ENCODE measurements at places on chromosomes 7 and 10.

GRCh38 chr10:105284476-105285215, 643.6 kb downstream of the SORCS3 start:
- no peaks in the 10 kb centered on the region for H3K27me3 ChIP-seq
- H3K27ac ChIP-seq = no peak overlapping the region
- no peaks in the 10 kb centered on the region for H3K4me1 ChIP-seq
- no peak for DNase-seq
- no peaks in the 10 kb centered on the region for H3K36me3 ChIP-seq

GRCh38 chr7:131364767-131365344, 37.2 kb downstream of the MKLN1 start:
- H3K27me3 ChIP-seq = no peaks in the 10 kb centered on the region
- no peak for DNase-seq

- H3K27me3 ChIP-seq = no peaks in the 10 kb centered on the region
- H3K27ac ChIP-seq = no peak overlapping the region
- DNase-seq = no peak
These were observed 813.3 kb upstream of the C7orf33 start for GRCh38 chr7:147777309-147777708.

- peak overlapping the region; percentile 5 for H3K27ac ChIP-seq
- H3K4me1 ChIP-seq = no peaks in the 10 kb centered on the region
- DNase-seq = no peak
- no peaks in the 10 kb centered on the region for H3K36me3 ChIP-seq
These were observed 56.6 kb downstream of the CHRM2 start for GRCh38 chr7:136925044-136925443.

DNA sequence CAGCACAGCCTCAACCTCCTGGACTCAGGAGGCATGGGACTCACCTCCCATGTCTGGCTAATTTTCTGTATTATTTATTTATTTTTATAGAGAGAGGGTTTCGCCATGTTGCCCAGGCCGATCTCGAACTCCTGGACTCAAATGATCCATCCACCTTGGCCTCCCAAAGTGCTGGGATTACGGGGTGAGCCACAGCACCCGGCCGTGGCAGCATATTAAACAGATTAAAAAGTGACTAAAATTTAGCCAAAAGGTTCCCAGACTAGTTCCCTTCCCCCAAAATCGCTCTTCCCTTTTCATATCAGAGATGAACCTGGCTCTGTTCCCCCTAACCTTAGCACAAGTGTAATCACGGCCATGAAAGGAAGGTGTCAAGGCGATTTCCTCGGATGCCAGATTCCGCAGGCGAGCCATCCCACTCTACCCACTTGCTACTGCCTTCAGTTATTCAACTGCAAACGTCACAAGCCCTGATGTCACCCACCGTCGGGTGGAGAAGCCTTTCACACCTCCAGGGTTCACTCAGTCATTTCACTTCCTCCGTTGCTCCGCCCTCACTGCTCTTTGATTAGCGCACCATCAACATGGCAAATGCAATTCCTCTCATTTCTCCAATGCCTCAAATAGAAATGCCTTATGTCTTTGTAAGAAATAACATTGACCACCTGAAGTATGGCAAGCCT, 104.7 kb upstream of the RHEB start:
- peaks cover 39% of the 10 kb centered on the region for H3K4me1 ChIP-seq
- H3K4me3 ChIP-seq = no peak overlapping the region
- no peak overlapping the region for H3K27ac ChIP-seq
- H3K27me3 ChIP-seq = no peaks in the 10 kb centered on the region

DNA sequence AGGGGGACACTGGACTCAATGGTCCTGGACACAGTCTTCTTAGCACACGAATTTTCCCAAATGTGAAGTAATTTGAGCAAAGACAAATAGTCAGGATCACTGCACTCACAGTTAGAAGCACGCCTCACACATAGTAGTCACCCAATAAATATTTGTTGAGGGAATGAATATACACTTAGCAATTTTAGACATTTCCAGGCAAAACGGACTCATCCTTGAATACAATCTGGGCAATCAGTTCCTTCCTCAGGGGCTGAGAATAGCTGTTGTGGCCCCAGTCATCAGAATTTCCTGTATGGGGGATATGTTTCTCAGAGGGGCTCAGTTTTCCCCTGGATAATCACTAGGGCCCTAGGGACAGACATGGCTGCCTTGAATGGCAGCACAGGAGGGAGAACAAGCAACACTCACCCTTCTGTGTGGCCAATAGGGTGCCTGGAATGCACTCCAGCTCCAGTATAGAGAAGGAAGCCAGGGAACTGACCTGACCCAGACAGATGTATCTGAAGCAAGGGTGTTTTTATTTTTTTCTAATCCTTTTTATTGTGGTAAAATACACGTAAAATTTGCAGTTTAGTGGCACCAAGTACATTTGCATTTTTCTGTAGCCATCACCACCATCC, 282.7 kb upstream of the ZNF32 start:
- peaks cover 12% of the 10 kb centered on the region for H3K4me1 ChIP-seq
- no peaks in the 10 kb centered on the region for H3K27me3 ChIP-seq
- no peaks in the 10 kb centered on the region for H3K36me3 ChIP-seq
- DNase-seq = no peak
- H3K27ac ChIP-seq = no peak overlapping the region

DNA sequence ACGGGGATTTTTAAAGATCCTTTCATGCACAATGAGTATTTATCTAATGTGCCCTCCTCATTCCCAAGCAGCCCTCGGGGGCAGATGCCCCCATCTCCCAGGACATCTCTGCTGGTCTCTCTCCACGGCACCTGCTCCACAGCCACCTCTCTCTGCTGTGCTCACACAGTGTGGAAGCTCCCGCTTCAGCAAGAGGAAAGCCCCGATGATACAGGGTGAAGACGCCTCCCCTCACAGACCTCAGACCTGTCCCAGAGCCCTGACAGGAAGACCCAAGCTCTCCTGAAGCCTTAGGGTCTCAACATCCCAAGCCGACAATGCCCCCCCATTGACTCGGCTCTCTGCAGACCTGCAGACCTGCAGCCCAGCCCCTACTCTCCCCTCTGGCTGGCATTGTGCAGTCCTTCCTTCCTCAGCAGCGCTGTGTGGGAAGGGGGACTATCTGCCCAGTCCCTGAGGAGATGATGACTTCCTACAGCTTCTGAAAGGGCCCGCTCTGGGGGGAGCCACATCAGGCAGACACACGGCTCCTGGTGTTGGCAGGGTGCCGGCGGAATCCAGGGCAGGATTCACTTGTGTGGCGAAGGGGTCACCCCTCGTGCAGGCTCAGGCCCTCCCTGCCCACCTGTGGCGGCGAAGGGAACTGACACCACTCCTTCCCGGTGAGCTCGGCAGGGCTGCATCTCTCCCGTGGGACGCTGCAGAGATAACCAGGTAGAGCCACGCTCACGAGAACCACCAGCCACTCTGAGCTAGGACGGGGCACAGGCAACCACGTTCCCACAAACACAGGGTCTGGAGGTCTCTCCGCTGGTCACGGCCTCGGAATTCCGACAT, 61.8 kb downstream of the PTPRN2 start:
- DNase-seq = no peak
- no peak overlapping the region for H3K4me3 ChIP-seq
- H3K27ac ChIP-seq = no peak overlapping the region
- H3K4me1 ChIP-seq = no peaks in the 10 kb centered on the region
- H3K27me3 ChIP-seq = no peaks in the 10 kb centered on the region
- H3K36me3 ChIP-seq = no peaks in the 10 kb centered on the region

- no peaks in the 10 kb centered on the region for H3K27me3 ChIP-seq
- no peaks in the 10 kb centered on the region for H3K4me1 ChIP-seq
These were observed 176.2 kb upstream of the CHRM2 start for GRCh38 chr7:136692221-136692620.

GRCh38 chr7:143361552-143362130, 872 bp downstream of the FAM131B start:
- no peak overlapping the region for H3K27ac ChIP-seq
- no peak for DNase-seq
- H3K4me3 ChIP-seq = peak overlapping the region; percentile 60

DNA sequence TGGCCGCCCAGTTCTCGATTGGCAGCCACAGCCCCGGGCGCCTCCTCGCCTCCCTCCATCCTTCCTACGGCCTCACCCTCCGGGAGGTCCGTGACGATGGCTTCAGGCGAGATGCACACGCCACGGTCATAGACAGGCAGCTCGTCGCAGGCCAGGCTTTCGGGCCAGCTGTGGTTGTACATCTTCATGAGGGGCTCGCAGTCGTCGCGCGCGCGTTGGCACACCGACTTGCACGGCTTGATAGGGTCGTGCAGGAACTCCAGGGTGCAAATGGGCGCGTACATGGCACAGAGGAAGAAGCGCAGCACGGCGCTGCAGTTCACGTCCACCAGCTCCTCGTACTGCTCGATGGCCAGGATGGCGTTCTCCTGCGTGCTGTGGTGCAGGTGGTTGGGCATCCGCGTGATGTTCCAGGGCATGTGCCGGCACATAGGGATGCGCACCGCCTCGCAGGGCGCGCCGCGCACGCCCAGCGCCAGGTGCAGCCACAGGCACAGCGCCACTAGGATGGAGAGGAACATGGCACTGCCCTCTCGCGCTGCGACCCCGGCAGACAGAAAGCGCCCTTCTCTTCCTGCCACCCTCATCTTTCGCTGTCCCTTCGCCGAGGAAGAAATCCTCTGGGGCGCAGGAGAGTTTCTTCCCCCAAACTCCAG, 472 bp downstream of the SFRP4 start:
- H3K36me3 ChIP-seq = no peaks in the 10 kb centered on the region
- peak overlapping the region; percentile 67 for H3K4me3 ChIP-seq
- DNase-seq = peak; percentile 20
- peak overlapping the region; percentile 88 for H3K27ac ChIP-seq
- no peaks in the 10 kb centered on the region for H3K27me3 ChIP-seq
- H3K4me1 ChIP-seq = no peaks in the 10 kb centered on the region

GRCh38 chr7:113831556-113831955, 87.3 kb downstream of the PPP1R3A start:
- H3K36me3 ChIP-seq = no peaks in the 10 kb centered on the region
- H3K4me3 ChIP-seq = no peak overlapping the region
- no peak for DNase-seq
- no peaks in the 10 kb centered on the region for H3K27me3 ChIP-seq
- peak overlapping the region; percentile 7 for H3K27ac ChIP-seq

GRCh38 chr10:523925-524324, 165.5 kb downstream of the DIP2C start:
- no peak overlapping the region for H3K27ac ChIP-seq
- H3K27me3 ChIP-seq = no peaks in the 10 kb centered on the region
- DNase-seq = no peak
- no peaks in the 10 kb centered on the region for H3K4me1 ChIP-seq
- H3K36me3 ChIP-seq = no peaks in the 10 kb centered on the region

- H3K27ac ChIP-seq = no peak overlapping the region
- H3K27me3 ChIP-seq = no peaks in the 10 kb centered on the region
- H3K36me3 ChIP-seq = no peaks in the 10 kb centered on the region
- no peaks in the 10 kb centered on the region for H3K4me1 ChIP-seq
- no peak overlapping the region for H3K4me3 ChIP-seq
These were observed 396.8 kb downstream of the KCNMA1 start for GRCh38 chr10:77240706-77241349.

GRCh38 chr7:33646166-33646565, 259.2 kb upstream of the BMPER start:
- H3K36me3 ChIP-seq = peaks cover 6% of the 10 kb centered on the region
- H3K27ac ChIP-seq = no peak overlapping the region
- H3K4me1 ChIP-seq = no peaks in the 10 kb centered on the region
- no peaks in the 10 kb centered on the region for H3K27me3 ChIP-seq

All from heart left ventricle (tissue), 16 donors.